ENCODE measurements at places on chromosomes 13 and 19.

DNA sequence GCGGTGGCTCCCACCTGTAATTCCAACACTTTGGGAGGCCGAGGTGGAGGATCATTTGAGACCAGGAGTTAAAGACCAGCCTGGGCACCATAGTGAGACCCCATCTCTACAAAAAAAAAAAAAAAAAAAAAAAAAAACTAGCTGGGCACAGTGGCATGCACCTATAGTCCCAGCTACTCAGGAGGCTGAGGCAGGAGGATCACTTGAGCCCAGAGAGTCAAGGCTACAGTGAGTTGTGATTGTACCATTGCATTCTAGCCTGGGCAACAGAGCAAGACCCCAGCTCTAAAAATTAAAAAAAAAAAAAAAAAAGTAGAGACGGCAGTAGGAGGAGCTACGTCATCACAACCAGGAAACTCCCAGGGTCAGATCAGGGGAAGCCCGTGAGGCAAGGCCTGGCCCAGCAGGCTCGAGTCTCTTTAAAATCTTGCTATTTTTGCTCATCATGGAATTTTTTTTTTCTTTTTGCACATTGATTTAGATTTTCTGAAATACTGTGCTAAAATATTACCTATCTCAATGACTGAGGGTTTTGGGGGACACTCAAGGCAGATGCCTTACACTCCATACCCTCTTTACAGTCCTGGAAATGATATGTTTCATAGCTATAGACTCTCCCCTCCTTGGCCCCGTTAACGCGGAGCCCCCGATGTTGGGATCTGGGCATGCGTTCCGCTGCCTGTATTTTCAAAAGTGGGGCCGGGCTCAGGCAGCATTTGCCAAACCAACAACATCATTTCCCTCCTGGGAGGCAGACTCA lies 44.4 kb upstream of the USE1 start:
- DNase-seq, result no peak

- no peak for DNase-seq
Measured at GRCh38 chr13:102658660-102659059, 36.2 kb downstream of the METTL21C start.

- DNase-seq, result no peak
Measured at GRCh38 chr19:40786060-40787037, 8.3 kb downstream of the RAB4B start.

- no peak for DNase-seq
Measured at GRCh38 chr13:89828506-89828905, 1519.0 kb upstream of the MIR17HG start.

- no peak for DNase-seq
Measured at GRCh38 chr19:2428756-2429711, 1.6 kb upstream of the TIMM13 start.

DNA sequence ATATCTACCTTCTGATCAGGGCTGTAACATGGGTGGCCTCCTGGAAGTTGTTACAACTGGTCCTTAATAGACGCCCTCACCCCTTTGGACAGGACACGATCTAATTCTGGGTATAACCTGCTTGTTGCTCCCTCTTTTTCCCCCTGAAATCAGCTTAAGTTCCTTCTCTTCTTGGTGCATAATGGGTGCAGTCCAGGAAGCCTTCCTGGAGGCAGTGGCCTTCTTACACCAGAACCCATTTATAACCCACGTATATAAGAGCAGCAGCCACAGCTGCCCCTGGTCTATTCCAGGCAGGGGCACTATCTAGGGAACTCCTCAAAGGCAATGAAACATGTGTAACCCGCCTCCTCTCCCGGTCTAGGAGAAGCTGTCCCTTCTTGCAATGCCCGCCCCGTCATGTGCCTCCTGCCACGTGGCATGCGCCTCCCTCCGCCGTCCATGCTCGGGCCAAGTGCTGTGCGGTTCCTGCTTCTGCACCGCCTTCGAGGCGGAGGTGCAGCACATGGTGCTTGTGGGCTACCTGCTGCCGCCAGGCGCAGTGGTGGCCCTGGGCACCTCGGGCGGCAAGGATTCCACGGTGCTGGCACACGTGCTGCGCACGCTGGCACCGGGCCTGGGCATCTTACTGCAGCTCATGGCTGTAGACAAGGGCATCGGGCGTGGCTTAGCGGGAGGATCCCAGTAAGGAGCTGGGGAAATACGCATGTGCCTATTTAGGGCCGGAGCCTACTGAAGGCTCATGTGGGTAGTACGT lies 27.3 kb downstream of the ZNF175 start:
- no peak for DNase-seq

GRCh38 chr19:40365613-40366401 lies 17.3 kb downstream of the PLD3 start:
- DNase-seq, result peak; percentile 44

- no peak for DNase-seq
Measured at GRCh38 chr19:45587873-45588272, 3.3 kb upstream of the OPA3 start.

GRCh38 chr13:90896002-90896401 lies 451.5 kb upstream of the MIR17HG start:
- DNase-seq, result no peak

- DNase-seq, result peak; percentile 30
Measured at GRCh38 chr19:55118401-55118991, 1.1 kb upstream of the PPP1R12C start.

DNA sequence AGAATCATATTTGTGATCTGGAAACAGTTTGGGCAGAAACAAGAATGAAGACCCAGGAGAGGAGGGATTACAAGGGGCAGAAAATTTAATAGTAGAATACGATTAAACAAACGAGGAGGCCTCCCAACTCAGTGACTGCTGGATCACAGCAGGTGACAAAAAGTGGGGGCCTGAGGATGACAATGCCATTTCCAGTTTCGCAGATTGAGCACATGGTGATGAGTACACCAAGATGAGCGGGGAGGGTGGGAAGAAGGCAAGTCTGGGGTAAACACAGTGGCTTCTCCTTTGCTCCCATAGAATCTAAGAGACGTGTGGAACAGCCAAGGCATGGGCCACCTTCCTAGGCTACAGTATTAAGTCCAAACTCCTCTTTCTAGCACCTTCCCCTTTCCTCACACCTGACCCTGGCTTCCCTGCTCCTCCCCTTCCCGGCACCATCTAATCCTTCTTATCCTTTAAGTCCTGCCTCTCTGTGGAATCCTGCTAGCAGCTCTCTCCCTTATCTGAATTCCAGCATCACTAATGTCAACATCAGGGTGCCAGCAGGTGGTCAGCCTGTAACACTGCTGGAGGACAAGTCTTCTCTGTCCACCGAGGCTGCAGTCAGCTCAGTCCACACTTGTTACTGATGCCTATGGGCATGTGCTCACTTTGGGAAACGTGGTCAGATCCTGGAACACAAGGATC lies 13.5 kb downstream of the ATP7B start:
- DNase-seq, result no peak

GRCh38 chr13:108267347-108267746 lies 2.2 kb upstream of the TNFSF13B start:
- DNase-seq, result no peak

GRCh38 chr19:7104747-7105447 lies 35.4 kb downstream of the ZNF557 start:
- DNase-seq, result no peak

GRCh38 chr13:43938449-43938848 lies 58.7 kb downstream of the LACC1 start:
- DNase-seq, result no peak

- no peak for DNase-seq
Measured at GRCh38 chr19:47680858-47681332, 32.3 kb upstream of the EHD2 start.

GRCh38 chr19:34236035-34236987 lies 18.0 kb upstream of the GARRE1 start:
- peak; percentile 91 for DNase-seq
